Amniotic epithelial cell (primary cell): ENCODE measurements at places on chromosomes 12 and 14.

DNA sequence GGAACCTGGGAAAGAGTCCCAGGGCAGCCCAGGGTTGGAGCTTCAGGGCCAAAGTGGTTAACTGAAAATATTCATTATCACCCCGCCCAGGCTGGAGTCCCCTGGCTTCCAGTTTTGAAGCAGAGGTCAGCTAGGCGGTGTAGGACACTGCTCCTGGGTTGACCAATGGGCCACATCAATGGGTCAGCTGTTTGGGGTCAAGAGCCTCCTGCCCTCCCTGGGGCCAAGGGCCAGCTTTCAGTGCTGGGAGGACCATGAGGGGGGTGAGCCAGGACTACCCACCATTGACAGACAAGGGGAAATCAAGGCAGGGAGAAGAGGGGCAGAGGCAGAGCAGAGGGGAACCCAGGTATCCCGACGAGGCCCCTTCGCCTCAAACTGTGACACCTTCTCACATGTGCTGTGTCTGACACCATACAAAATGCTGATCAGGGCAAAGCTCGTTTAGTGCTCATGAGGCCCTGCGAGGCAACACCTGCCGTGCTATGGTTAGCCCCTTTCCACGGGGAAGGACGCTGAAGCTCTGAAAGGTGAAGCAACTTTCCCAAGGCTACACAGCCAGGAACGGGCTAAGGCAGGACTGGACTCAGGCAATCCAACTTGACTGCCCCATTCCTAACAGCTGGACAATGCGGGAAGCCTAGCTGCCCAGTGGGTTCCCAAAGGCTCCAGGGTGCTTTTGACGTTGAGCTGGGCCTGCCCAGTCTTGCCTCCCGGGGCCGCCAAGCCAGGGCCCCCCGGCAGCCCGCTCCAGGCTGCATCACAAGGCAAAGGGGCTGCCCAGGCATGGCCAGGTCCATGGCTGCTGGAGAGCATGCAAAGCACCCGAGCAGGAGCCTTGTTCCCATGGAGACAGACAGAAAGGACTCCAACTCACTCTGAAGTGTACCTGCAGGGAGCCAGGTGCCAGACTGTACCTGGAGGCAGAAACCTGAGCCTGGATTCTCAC, 2.0 kb downstream of the SYNE3 start:
- DNase-seq: no peak

DNA sequence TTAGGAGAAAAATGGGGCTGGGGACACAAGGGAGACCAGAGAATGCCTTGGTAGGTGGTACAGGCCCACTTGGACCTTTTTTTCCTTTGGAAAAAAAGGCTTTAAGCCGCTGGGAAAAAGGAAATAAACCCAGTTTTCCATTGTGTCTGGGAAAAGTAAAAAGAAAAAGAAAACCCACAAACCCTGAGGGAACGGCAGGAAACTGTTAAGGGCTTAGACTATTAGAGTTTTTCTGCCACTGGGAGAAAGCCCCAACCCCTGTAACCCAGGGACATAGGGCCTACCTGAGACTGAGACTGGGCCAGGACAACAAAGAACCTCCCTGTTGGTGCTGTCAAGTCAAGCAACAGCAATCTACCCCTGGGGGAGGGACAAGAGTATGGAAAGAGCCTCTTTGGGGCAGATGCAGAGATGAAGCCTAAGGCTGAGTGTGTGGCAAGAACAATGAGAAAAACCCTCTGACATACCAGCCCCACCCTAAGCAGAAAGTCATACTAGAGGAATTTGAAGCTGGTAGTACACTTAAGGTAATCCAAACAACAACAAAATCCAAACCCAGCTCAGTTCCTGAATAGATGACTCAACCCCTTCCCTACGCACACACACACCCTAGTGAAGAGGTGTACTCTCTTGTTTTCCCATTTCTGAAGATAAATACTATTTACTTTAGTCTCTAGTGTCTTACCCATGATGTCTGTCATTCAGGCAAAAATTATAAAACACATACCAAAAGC, 22.8 kb downstream of the ATF1 start:
- DNase-seq: peak; percentile 98

- DNase-seq: no peak
These were observed 5.8 kb upstream of the MRPL42 start for GRCh38 chr12:93461503-93461902.

DNA sequence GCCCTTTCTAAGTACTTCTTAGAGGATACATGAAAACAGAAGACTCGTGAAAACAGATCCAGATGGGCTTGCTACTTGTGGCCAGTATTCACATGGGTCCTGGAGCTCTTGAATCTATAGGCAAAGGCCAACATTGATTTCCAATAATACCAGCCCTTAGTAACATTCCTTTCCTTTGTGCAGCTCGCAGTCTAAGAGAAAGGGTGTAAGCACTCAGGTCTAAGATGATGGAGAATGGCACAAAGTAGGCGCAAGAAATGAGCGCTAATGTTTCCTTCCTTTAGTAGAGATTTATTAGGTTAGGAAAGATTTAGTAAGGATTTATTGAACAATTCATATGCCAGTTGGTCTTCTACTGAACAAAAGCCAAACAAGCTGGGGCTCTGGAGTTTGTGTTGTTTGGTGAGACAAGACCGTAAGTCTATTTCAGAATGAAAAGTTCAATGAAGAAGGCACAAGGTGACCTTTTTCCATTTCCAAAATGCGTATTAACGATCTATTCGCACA, 525 bp downstream of the RNU6-8 start:
- DNase-seq: no peak

DNA sequence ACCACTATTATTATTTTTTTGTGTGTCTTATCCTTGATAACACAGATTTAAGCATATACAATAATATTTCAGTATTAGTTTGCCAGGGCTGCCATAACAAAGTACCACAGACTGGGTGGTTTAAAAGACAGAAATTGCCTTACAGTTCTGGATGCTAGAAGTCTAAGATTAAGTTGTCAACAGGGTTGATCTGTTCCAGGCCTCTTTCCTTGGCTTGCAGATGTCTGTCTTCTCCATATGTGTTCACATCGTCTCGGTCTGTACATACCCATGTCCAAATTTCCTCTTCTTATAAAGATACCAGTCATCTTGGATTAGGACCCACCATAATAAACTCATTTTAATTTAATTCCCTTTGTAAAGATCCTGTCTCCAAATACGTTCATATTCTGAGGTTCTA, 204.8 kb downstream of the SOX5 start:
- DNase-seq: peak; percentile 16

DNA sequence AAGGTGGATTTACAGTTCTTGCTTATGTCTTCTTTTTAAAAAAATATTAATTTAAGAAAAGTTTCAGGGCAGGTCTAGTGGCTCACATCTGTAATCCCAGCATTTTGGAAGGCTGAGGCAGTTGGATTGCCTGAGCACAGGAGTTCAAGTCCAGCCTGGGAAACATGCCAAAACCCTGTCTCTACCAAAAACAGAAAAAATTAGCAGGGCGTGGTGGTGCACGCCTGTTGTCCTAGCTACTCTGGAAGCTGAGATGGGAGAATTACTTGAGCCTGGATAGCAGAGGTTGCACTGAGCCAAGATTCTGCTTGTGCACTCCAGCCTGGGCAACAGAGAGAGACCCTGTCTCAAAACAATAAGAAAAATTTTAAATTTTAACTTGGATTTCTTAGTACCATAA, 5.4 kb upstream of the TAS2R46 start:
- no peak for DNase-seq
